ENCODE measurements at places on chromosomes 3 and 15.

GRCh38 chr3:179000144-179000543 is 71.5 kb downstream of the ZMAT3 start:
- no peak for DNase-seq

DNA sequence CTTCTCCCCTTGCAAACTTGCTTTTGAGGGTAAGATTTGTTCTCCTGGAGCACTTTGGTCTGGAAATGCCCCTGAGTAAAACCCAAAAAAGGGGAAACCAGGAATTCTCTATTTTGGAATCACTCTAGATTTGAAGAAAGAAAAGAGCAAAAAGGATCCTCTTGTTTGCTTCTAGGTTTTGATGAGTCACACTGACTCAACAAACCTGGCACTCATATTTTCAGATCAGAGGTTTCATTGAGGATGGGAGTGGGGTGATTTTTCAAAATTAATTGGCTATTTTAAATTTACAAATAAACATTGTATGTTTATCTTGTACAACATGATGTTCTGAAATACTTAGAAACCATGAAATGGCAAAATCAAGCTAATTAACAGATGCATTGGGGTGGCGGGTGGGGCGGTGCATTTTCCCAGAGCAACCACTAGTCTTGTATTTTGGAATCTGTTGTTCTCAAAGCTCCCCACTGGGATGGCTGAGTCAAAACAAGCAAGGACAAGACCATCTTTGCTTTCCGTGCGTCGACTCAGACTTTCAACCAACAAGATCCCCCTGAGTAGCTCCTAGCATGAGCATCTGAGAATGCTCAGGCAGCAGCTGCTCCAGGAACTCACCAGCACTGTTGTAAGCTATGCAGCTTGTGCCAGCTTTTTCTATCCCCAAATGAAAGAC is 451.4 kb downstream of the WDR72 start:
- no peak for DNase-seq

DNA sequence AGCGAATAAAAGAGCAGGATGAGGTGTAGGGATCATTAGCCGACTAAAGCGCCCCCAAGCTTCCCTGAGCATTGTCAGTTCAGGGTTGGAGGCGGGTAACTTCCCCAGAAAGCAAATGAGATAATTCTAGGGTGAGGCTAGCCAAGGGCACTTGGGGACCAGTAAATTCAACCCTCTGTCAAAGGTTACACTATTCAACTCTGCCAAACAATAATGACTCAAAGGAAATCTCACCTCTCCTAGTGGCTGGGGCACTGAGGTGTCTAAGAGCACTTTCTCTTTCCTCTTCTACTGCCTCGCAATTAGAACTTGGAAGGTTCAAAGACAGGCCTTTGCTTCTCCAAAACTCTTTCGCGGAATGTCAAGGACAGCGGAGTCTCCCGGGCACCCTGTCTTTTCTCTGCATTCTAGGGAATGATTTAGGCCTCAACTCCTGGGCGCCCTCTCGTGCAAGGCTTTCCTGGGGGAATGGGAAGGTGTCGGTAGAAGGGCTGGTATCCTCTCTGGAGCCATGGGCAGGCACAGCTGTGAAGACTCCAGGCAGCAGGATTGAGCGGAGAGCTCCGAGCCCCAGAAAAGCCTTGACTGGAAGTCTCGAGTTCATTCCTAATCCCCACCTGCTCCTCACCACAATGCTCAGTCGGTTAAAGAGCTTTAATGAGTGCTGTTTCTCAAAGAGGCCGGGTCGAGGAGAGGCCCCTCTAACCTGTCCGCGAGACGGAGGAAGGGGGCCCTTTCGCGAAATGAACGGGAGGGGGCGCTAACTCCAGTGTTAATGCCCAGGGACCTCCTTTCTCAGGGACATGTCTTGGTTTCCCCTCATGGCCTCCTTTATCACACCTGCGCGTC is 21.9 kb downstream of the ZIC4 start:
- DNase-seq: no peak

GRCh38 chr3:157249606-157250005 is 89.7 kb upstream of the CCNL1 start:
- DNase-seq: no peak

DNA sequence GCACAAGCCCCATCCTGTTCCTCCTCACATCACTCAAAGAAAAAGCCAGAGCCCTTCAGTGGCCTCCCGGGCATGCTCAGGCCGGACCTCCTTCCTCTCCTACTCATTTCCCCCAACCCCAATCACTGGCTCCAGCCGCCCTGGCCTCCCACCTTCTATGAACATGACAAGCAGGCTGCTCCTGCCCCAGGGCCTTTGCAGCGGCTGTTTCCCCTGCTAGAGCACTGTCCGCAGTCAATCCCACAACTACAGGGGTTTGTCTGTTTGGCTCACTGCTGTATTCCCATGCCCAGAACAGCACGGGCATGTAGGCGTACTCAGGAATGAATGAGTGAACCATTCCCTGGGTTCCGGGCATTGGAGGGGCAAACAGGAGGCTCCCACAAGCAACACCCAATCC is 139.8 kb upstream of the PRR20G start:
- no peak for DNase-seq
